ENCODE measurements at places on chromosomes 3 and 15. TPM values are rescaled to one million over a fixed set of nuclear protein-coding genes. Genes with fewer than 3 reads are reported as not detected.

- no peak for DNase-seq
These were observed 557.5 kb downstream of the GOLGA6L6 start for GRCh38 chr15:19984101-19984500.

CCR4 gene
- 0.06 TPM for total RNA-seq

DNA sequence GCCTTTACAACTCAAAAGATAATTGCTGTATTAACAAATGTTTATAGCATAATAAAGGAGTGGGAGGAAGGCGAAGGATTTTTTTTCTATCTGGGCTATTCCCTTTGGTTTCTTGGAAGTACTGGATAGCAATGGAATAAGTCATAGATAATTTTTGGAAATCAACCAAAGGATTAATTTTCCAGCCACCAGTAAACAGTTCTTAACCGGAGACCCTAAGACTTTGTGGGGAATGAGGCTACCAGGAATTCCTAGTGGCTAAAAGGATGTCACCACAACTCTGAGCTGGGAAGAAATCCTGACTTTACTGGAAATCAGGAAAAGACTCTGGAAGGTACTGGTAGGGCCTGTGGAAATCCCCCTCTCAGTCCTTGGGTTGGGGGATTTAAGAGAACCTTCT lies 138.4 kb upstream of the RARB start:
- DNase-seq: no peak

DNA sequence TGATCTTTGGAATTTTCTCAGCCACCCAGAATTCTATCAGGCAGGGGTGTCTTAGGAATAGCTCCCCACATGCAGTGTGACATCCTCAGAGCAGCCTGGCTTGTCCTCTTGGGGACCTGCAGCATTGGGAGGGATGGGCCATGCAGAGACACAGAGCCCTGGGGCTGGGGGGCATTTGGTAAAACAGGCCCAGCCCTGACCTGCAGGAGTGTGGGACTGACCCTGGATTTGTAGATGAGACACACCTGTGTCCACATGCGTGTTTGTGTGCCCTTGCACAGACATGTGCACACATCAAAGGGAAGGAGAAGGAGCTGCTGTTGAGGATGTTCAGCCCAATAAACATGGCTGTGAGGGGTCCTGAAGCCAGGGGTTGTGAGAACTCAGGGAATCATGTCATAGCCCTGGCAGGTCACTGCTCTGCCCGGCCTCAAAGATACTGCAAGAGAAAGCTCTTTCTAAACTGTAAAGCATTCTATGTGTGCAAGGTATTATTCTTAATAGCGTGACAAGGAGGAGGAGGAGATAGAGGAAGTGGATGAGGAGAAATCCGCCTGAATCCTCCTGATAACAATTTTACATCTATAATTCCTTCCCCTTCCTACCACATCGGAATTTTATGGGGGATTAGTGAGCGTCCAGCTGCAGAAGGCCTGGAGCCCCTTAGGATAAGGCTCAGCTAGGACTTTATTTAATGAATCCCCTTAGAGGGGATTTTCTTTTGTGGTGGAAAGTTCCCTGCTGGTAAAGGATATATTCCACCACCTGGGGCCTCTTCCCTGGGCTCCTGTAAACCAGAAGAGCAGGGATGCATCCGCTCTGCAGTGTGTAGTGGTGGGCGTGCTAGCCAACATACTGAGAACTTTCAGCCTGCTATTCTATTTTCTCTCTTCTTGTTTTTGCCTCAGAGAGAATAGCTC lies 245.5 kb downstream of the EPHB1 start:
- no peak for DNase-seq

GRCh38 chr15:98682992-98683701 lies 34.8 kb downstream of the IGF1R start:
- DNase-seq: no peak

KLHL25 gene
- 15.6 TPM for total RNA-seq

- DNase-seq: no peak
These were observed 25.8 kb upstream of the GOLGA6C start for GRCh38 chr15:75232252-75232813.

VEPH1 gene
- 25.3 TPM for total RNA-seq

HCLS1 gene
- total RNA-seq: not detected

- no peak for DNase-seq
These were observed 118.6 kb upstream of the PRICKLE2 start for GRCh38 chr3:64343689-64344430.

GRCh38 chr3:65655061-65655460 lies 383.7 kb downstream of the MAGI1 start:
- DNase-seq: no peak

GRCh38 chr3:62940771-62941563 lies 65.8 kb upstream of the CADPS start:
- no peak for DNase-seq

TAGLN3 gene
- not detected for total RNA-seq

GOLGA8T gene
- not detected for total RNA-seq

Measured in G401 (cell line).